ENCODE measurements at places on chromosomes 2 and 18.

GRCh38 chr2:217366966-217367365 lies 507.1 kb upstream of the TNP1 start:
- DNase-seq = no peak

- no peak for DNase-seq
Observed at GRCh38 chr2:140604788-140605187, 1526.0 kb downstream of the LRP1B start.

GRCh38 chr18:31506024-31506742 lies 8.2 kb downstream of the DSG2 start:
- peak; percentile 13 for DNase-seq

- no peak for DNase-seq
Observed at GRCh38 chr2:30321466-30321865, 90.1 kb downstream of the LBH start.

- DNase-seq = no peak
Observed at GRCh38 chr18:50320719-50321118, 33.2 kb upstream of the CXXC1 start.

DNA sequence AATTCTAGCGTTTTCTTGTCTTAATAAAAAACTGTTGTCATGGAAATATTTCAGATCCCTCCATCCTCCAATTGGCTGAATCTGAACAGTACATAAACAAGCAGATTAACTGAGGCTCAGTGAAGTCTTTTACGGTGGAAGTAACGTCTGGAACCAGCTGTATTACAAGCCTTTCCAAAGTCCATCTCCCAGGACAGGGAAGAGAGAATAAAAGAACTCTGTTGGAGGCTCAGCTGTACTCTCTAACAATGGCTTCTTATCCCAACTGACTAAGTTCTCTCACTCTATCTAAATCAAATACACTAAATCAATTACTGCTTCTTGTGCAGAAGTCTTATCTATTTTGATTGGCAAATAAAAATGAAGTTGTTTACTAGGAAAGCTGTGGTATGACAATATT lies 19.9 kb upstream of the NEDD4L start:
- DNase-seq = no peak

DNA sequence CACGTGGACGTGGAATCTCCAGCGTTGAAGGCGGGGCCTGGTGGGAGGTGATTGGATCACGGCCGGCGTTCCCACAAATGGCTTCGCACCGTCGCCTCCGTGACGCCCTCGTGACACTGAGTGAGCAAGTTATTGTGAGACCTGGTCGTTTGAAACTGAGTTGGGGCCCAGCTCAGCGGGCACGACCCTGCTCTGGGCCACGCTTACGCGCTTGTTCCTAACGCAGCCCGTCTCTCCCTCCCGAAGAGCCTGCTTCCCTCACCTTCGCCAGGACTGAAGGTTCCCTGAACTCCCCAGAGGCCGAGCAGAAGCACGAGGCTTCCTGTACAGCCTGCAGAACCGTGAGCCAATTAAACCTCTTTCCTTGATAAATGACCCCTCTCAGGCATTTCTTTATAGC lies 121.8 kb downstream of the RTP5 start:
- DNase-seq = no peak
